ENCODE measurements at places on chromosomes 6 and 20. TPM values are rescaled to one million over a fixed set of nuclear protein-coding genes. Genes with fewer than 3 reads are reported as not detected.

DNA sequence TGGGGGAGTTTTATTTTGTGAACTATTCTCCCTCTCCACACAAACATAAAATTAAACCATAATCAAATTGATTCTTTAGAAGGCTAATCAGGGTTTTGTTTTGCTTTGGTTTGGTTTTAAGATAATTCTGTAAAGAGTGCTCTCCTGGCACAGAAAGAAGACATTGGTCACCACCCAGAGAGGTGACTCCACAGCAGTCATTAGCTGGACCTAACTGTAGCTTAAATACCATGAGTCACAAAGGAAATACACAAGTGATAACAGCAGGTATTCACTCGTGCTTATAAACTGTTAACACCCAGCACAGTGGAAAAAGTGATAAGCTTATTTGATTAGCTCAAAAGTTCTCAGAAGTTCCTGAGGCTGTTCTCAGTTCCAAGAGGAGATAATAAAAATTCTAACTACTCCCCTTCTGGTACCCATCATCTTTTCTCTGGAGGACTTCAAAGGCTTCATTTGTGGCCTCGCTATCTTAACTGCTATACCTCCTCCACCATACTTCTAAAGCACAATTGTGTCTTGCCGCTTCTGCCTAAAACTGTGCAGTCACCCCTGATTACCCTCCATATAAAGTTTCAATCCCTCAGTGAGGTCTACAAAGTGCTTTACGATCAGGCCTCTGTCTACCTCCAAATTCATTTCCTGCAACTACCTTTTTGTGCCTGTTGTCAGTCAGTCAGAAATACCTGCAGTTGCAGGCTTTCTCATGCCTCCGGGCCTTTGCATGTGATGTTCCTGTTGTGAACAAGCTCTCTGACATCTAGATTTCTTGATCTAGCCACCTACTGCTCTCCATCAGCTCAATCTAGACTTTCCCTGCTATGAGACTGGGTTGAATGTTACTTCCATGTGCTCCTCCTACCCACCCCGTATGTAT lies 201.1 kb downstream of the SAMD5 start:
- DNase-seq: peak; percentile 9

- no peak for DNase-seq
Measured at GRCh38 chr20:57071954-57072583, 194.4 kb downstream of the BMP7 start.

DNA sequence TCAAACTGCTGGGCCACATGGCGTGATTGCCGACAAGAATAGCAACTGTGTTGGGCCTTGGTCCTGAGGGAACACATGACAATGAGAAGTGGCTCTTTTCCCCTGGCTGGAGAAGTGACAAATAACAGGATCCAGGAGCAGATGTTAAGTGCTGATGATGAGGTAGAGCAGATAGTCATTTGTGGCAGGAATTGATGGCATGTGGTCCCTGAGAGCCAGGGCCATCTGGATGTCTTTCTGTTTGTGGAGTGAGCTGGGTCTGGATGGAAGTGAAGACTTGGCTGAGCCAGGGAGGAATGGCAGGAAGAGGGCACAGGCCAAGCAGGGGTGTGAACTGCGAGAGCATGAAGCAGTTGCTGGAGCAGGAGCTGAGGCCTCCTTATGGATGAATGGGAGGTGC lies 67.8 kb downstream of the SCAND1 start:
- DNase-seq: no peak

DNA sequence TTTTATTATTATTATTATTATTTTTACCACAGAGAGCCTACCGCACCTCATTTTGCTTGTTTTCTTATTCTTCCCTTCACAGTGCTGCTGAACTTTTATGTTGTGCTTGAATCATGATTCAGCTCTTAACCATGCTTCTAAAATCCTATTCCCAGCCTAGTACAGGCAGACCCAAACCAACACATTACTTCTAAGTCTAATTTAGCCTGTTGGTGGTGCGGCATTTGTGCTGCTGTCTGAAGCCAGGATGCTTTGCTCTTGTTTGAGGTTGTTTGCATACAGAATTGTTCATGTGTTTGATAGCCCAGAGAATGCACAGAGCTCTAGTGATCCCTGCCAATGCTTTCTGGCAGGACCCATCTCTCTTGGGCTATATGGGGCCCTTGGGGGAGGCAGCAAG lies 213.5 kb upstream of the KCNG1 start:
- no peak for DNase-seq

DNA sequence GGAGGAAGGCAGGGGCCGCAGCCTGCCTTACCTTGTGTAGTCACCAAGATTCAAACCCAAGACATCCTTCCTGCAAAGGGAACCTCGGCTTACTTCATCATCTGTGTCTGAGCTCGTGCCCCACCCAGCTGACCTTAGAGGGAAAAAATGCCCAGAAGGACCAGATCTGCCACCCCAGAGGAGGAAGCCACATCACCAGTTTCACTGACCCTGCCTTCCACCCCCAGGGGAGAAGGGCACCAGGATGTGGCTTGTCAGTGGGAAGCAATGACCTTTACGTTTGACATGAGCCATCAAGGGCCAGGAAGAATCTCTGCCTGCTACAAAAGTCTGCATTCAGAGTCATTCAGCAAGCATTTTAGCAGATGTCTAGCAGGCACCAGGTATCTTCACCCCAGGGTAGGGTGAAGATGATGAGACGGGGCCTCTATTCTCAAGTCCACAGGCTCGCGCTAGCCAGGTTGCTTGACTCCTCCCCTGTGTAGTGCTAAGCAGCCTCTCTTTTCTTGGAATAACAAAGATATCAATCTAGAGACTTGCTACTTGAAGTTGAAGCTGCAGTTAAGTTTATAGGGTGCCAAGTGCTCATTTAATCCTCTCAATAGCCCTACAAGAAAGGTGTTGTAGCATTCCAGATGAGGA lies 28.1 kb downstream of the HM13 start:
- no peak for DNase-seq

DNA sequence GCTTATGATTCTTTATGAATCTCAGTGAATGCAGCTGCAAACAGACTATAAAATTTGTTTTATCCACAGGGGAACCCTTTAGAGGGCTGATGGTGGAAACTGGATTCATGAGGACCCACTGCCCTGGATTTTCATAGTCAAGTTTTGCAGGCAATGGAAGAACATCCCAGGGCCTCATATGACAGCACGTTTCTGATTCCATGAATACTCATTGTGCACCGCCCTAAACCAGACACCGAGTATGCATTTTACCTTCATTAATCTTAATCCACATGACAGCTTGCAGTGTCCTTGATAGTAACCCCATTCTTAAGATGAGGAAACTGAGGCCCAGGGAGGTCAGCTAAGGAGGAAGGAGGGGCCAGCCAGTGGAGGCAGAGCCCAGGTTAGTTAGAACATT lies 270.4 kb downstream of the PREX1 start:
- no peak for DNase-seq

DNA sequence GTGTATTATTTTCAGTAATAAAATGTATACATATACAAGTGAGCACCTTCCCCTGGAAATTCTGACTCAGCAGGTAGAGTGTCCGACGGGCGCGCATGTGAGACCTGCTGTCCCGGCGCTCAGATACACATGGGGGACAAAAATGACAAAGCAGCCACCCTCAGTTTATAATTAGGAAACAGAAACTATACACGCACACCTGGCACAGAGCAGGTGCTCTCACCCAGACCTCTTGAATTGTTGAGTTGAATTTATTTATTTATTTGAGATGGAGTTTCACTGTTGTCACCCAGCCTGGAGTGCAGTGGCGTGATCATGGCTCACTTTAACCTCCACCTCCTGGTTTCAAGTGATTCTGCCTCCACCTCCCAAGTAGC lies 180.4 kb downstream of the ZDHHC14 start:
- no peak for DNase-seq

DNA sequence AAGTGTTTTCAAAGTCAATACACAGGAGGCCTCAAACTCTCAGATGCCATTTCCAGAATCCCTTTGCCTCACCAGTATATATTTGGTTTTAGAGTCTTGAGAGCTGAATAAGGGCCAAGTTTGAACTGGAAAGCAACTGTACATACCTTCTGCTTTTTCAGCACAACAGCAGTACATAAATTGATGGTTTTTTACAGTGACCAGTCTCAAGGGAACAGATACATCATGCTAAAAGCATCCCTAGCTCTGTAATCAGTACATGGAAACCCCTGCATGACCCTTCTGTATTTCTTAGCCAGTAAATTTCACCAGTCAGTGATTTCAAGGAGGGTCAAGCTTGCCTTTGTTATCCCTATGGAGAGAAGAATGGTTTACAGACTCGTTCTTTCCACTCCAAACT lies 40.6 kb upstream of the ECHDC1 start:
- DNase-seq: no peak

- DNase-seq: no peak
Measured at GRCh38 chr6:36769183-36769675, 70.0 kb downstream of the CPNE5 start.

DNA sequence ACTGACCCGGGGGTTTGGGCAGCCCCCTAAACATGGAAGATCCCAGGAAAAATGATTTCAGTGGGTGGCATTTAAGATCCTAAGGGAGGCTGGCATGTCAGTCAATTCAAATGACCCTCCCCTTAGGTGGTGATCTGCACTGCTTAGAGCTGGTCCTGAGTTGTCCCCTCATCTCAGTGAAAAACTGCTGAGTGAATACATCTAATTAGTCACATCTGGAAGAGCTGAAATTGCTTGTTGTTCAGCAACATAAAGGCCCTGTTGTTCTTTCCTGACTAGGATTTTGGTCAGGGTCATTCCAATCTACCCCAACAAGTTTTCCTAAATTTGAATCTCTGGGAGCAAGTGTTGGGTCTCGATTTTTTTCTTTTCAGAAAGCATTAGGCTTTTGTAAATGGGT lies 126.4 kb downstream of the LCA5 start:
- DNase-seq: no peak

GRCh38 chr20:43043887-43044286 lies 145.8 kb downstream of the PTPRT start:
- no peak for DNase-seq

DNA sequence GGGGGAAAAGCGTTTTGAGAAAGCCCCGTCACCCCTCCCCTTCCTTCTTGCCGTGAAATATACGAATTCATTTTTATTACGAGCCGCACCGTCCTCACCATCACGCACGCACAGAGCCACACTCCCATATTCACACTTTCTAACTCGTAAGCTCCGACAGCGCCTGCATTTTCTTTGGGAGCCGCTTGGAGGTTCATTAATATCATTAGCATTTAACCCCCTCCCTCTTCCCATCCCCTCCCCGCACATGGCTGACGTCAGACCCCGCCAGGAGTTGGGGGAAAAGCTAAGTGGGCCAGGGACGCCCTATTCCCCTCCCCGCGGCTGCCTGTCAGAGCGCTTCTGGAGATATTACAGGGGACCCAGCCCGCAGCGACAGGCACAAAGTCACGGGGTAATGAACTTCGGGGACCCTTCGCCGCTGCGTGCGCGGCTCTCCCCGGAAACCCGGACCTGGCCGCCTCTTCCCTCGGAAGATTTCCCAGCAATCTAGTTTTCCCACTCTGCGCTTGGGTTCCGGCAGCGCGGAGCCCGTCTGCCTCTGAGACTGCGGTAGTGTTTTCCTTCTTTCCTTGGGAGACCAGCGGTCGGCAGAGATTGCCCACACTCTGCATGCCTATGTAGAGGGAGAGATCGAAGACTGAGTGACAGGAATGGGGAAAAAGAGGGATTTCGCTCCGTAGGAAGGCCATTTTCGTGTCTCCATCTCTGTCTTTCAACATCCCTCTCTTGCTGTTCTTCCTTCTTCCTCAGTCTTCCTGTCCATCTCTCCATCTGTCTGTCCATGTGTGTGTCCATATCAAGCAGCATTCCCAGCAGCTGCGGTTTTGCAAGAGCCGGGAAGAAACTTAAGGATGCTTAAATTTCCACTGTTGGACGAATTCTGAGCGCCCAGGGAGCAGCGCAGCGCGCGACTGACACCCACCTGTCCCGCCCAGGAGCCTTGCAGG lies at the start of gene NR2E1:
TSS of gene NR2E1 (plus strand) at position 309 of the 950 bp plus-strand sequence. CDS start 744 bp downstream, outside the sequence.
- DNase-seq: no peak

GRCh38 chr20:18734525-18735189 lies 78.9 kb upstream of the SCP2D1 start:
- DNase-seq: no peak

DNA sequence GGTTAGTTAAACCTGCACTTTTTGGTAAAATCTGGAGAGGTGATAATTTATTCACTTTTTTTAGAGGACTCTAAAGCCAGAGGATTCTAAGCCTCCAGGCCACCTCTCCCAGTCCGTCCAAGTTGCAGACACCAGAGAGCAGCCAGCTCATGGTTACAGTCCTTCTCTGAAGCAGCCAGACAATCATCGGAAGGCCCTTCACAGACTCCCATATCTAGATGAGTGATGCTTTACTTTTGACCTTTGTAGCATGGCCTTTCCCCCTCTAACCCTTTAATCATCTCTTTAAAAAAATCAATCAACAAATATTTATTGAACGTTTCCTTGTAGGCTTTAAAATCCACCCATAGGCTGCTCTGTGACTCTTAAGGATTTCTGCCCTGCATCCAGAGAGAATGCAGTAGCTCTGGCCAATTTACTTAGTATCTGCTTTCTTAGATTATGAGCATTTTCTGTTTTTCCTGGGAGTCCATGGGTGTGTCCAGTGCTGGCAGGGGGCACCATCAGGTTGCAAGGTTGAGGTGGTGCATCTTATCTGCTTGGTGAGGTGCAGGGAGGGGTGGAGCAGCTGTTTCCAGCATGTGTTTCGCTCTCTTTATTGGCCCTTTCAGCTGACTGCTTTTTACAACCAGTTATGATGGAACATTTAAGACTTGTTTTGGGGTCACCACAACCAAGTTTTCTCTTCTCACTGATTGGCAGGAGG lies 58.6 kb downstream of the JARID2 start:
- no peak for DNase-seq

DNA sequence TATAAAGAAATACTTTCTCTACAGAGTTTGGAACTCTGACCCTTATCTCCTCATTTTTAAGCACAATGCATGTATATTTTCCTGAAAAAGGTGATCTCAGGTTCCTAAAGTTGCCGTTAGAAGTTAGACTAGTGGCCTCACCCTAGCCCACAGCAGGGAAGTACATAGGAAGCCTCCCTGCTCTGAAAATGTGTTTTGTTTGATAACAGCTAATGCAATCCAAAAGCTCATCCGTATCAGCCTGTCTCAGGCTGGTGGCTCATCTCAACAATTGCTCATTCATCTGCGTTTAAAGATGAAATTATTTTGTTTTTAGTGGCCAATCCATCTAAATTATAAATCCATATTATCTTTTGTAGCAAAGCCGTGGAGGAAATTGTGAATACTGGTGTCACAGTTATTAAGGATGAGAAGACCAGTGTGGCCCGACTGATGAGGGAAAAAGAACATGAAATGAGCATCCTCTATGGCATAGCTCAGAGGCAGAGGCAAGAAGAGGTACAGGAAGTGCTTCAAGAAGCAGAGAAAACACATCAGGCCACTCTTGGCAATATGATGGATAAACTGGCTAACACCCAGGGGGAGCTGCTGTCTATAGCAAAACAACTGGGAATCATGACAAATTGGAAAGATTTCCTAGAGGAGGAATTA lies 20.1 kb downstream of the C6orf163 start:
- no peak for DNase-seq

GRCh38 chr20:53842301-53843099 lies 227.9 kb downstream of the BCAS1 start:
- no peak for DNase-seq

- DNase-seq: no peak
Measured at GRCh38 chr20:63553251-63553932, 567 bp upstream of the FNDC11 start.

- DNase-seq: no peak
Measured at GRCh38 chr20:1845701-1846100, 49.5 kb upstream of the SIRPA start.

HRH3 gene
- not detected for total RNA-seq

DNAAF9 gene
- total RNA-seq: 11.8 TPM

SLX4IP gene
- 5.8 TPM for total RNA-seq

OR2J3 gene
- not detected for total RNA-seq

ERVFRD-1 gene
- not detected for total RNA-seq

WFDC12 gene
- not detected for total RNA-seq

RNF144B gene
- total RNA-seq: 13.2 TPM

LY6G6D gene
- not detected for total RNA-seq

HLA-DMA gene
- 4.7 TPM for total RNA-seq

PRSS35 gene
- not detected for total RNA-seq

CLPSL1 gene
- total RNA-seq: not detected
